ENCODE measurements at places on chromosomes 4 and X.

DNA sequence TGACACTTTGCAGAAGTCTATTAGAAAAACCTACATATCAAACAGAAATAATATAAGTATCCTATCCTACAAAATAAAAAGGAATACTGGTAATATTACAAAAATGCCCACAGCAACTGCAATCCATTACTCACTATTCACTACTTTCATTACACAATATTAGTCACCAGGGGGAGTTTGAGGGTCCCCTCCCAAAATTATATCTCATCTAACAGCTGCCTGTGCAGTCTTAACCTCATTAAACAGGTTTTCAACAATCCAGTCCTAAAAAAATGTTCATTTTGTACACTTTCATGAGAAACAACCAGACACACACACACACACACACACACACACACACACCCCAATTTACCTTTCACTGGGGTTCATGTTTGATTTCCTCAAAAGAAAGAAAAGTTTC, 2.9 kb downstream of the CLOCK start:
- no peak for DNase-seq

DNA sequence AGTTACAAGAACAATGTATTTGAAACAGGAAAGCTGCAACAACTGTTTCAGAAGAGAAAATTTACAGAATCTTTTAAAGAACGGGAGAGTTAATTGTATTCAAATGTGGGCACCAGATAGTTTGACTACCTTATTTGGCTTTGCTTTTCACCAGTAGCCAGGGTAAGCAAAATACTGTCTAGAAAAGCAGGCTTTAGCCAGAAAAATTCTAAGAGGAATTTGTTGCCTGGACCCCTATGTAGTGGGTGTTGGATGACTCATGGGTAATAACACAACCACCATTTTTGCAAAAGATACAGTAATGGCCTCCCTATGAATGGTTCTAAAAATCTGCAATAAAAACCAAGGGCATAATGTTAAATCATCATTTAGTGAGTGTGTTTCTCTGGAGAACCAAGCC, 233.4 kb upstream of the ANXA3 start:
- no peak for DNase-seq

DNA sequence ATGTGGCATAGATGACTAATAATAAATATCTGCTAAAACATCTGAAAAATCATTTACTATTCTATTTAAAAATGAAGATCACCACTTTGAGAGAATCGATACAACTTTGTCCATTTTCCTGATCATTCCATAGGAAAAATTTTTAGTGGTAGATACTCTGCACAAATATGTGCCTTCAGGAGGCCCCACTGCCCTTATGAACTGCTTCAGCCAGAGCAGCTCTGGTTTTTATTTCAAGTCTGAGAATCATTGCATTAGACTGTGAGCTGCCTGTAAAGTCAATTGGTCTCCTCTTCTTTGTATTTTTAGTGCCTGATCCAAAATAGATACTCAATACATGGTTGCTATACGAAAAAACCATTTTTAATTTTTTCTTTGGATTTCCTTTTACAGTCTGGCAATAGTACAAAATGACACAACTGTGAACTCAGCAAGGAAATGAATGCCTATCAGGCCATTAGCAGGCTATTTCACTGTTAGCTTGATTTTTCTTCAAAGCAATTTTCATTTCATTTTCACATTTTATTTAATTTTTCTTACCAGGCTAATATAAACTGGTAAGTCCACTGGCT, 69.1 kb downstream of the SHISA3 start:
- DNase-seq: no peak

GRCh38 chr4:81650606-81651242, 179.0 kb upstream of the RASGEF1B start:
- no peak for DNase-seq

- DNase-seq: no peak
Observed at GRCh38 chrX:38891641-38892413, 90.6 kb downstream of the MID1IP1 start.

DNA sequence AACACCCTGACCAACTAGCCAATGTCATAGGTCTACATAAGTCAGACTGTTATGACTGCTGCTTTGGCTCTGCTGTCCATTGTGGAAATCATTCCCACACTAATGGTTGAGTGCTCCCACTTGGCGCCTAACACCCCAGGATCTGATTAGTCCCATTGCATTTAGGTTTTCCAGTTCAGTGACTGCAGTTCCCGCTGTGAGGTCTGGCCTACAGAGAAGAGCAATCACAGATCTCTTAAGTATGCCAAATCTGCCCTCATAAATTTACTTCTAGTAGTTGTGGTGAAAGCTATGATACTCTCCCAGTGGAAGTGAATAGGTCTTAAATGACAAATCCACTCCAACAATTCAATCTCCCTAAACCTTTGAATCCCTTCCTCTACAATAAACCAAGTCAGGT, 77.3 kb upstream of the IL2 start:
- no peak for DNase-seq

GRCh38 chr4:44914748-44915147, 188.4 kb upstream of the GNPDA2 start:
- no peak for DNase-seq

DNA sequence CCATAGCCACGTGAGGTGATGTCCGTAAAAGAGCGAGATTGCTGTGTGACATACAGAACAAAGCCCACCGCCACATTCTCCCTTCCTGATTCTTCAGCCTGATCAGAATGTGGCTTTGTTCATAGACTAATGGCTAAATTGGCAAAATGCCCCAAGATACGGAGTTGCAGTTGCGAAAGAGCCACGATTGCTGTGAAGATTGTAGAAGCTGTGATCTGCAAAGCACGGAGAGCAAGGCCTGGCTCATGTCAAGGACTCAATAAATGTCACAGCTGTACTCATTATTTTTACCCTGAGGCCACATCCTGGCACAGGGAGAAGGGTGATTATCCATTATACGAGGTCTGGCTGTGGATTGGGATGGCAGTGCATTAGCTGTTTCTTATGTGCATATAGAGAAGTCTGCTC, 34.2 kb downstream of the ARSD start:
- DNase-seq: no peak
